Amniotic stem cell (primary cell): ENCODE measurements at places on chromosomes 4 and X.

- DNase-seq = no peak
Observed at GRCh38 chr4:153099391-153100140, 104.7 kb upstream of the TRIM2 start.

DNA sequence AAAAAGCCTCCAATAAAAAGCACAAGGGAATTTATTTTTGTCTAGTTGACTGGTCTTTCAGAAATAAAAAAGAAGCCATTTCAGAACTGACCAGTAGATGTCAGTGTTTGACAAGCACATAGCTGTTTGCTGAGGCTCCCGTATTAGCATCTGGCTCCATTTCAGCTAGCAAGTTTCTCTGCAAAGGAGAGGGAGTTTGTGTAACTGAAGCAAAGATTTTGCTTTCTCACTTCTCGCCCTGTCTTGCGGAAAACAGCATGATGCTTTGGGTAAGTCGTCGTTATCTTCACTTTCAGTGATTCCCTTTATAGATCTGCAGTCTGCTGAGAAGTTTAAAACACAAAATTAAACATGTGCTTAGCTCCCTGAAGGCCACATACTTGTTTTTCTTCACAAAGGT, 85.5 kb downstream of the CT47B1 start:
- peak; percentile 67 for DNase-seq

- DNase-seq = no peak
Observed at GRCh38 chr4:183146478-183146877, 47.4 kb downstream of the WWC2 start.

GRCh38 chr4:2297606-2298531, 36.0 kb upstream of the MXD4 start:
- DNase-seq = no peak

- no peak for DNase-seq
Observed at GRCh38 chr4:126182336-126182735, 867.6 kb downstream of the FAT4 start.

- no peak for DNase-seq
Observed at GRCh38 chr4:82930848-82931755, 30.6 kb downstream of the THAP9 start.

DNA sequence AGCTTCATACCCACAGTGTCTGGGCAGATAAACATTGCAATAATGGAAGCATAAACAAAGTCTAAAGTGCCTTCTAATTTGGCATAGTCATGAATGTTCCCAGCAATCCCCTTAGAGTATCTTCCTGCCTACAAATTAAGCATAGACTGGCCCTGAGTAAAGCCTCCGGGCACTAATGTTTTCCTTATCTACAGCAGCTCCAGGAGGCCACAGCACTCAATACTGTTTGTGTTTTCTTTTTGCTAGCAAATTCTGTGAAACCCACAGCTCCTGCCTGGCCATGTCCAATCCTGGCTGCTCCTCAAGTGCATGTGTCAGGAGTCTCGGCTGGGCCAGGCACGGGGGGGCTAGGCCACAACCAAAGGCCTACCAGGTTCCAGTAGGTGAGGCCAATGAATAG, 102.7 kb upstream of the TBC1D9 start:
- DNase-seq = no peak

- peak; percentile 56 for DNase-seq
Observed at GRCh38 chr4:170391066-170391740, 301.4 kb upstream of the AADAT start.

DNA sequence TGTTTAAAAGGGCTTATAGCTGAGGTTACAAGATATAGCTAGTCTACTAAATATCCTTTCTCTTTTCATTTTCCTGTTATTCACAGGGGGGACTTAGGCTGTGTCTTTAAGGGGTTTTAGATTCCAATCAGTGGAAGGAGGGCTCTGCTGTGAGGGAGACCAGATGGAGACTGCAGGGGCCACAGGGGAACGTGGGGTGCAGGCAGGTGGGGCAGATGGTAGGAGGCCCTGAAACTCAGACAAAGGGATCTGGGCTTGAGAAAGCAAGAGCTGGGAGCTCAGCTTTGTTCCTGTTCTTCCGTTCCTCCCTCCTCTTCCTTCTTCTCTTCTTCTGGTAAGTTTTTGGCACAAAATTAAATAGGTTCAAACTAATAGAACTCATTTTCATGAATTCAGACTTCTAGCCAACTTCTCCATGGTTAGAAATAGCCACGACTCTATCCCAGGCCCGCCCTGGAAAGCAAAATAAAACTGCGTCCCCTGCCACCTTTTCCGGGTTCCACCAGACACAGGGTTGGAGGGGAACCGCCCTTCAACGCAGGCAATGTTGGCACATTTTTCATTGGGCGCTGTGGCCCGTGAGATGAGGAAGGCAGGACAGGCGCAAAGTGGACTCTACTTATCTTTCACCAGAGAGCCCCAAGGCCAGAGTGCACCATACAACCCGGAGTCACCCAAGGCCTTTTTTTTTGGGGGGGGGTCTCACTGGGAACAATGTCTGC, 3.5 kb upstream of the TMSB4X start:
- no peak for DNase-seq

DNA sequence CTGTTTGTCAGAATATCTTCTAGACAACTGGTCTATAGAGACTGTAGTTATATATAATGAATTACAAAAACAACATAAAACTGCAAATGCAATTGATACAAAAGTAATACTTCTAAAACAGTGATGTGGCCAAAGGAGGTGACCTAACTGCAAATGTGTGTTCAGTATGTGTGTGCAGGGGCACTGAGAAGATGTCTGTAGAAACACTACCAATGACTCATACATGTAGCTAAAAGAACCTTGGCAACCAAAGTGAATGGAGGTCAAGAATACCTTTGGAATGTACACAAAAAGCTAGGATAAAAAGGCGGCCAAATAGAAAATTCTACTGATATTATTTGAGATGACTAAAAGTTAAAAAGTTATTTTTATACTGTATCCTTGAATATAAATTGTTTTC, 261.8 kb downstream of the CAMK2D start:
- no peak for DNase-seq

DNA sequence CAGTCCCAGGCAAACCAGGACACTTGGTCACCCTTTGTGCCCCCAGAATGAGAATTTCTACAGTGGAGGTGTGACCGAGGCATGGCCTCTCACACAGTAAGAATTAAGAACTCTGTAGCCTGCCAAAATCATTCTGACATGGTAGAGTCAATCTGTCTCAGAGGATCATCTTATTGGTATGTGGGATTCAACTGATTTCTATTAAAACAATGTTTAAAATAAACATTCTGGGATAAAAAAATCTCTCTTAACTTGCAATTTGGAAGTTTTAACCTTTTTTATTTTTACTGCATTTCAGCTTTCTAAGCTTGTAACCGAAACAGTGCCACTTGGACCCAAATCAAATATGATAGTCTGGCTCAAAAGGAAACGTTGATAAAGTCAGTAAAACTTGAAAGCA, 165.4 kb upstream of the LDB2 start:
- peak; percentile 26 for DNase-seq

GRCh38 chrX:78545233-78545632, 113.9 kb downstream of the RTL3 start:
- DNase-seq = no peak

DNA sequence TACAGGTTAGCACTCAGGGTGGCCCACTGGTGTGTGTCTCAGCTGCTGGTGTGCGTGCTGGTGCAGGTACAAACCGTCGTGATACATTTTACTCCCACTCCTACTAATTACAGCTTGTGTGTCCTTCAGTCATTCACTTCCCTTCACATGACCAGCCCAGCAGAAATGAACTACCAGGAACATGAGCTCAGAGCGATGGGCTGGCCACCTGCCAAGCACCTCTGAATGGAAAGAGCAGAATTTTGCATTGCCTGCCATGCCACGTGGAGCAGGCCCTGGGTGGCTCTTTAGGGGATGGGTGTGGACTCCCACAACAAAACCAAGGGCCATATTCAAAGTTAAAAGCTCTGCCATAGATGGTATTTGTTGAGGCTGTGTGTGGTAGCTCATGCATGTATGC, 58.9 kb upstream of the PGM2 start:
- no peak for DNase-seq

DNA sequence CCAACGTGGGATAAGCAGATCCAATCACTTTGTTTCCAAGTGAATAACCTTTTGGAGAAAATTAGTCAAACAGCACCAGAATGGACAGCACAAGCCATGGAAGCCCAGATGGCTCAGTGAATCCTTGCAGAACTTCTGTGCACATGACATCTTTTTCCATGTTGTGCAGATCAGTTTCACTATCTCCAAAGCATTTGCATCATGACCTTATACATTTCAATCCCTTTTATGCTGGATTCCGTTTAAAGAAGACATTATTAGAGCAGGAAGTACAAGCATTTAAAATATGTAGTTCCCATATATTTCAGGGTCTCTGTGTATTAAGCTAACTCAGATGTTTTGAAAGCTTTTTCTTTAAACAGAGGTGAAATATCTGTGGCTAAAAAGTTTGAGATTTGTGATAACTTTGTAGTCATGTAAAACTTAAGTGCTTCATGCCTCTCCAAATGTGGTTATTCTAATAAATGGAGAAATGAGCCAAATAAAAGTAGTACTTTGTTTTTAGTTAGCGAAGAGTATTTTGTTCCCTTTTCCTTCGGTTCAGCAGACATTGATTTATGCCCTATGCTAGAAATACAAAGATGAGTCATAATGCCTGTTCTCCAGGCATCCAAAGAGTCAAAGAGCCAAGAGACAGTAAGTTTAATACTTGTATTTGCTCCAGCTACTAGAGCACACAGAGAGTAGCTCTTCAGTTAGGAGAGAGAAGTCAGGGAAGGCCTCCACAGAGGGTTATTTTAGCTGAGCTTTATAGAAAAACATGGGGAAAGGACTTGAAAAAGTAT, 39.0 kb downstream of the PLAC8 start:
- DNase-seq = no peak

DNA sequence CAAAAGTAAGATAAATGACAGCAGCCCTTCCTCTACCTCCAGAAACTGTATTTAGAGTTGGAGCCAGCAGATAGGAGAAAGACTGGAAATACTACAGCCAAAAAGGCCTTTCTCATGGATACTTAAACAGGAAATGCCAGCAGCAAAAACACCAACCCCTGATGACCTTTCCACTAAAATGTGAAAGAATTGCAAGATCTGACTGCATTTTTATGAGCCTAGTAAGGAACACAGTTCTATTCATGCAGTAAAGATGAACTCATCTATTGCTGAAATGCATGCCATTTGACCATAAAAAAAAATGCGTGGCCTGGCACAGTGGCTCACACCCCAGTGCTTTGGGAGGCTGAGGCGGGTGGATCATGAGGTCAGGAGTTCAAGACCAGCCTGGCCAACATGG, 19.9 kb downstream of the ABCG2 start:
- DNase-seq = peak; percentile 40

DNA sequence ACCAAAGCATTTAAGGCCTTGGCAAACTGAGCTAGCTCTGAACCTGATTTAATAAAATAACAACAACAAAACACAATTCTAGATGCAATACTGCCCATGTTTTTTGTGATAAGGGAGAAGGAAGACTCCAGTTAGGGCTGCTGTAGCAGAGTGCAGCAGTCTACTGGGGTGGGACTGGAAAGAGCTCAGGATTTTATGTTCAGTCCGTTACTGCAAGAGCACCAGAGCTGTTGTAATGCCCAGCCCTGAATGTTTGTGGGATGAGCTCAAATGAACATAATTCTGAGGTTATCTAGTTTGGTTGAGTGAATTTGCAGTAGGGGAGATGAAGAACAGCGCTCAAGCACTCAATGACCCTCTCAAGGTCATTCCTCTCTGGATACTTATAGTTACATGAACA, 743.8 kb downstream of the FAT4 start:
- no peak for DNase-seq

DNA sequence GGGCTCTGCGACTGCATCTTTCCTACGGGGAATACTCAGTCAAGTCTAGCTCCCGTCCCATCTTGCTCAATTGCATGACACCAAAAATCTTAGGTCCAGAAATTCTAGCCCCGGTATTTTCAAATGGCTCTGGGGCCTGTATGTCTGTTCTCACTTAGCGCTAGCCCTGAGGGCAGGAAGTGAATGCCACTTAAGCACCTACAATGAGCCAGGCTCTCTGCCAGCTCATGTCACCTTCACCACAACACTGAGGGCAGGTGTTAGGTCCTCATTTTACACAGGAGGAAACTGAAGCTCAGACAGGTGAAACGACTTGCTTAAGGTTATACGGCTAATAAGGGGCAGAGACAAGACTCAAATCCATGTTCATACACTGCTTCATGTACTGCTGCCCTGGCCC, 282.8 kb downstream of the PPP1R2C start:
- DNase-seq = no peak

DNA sequence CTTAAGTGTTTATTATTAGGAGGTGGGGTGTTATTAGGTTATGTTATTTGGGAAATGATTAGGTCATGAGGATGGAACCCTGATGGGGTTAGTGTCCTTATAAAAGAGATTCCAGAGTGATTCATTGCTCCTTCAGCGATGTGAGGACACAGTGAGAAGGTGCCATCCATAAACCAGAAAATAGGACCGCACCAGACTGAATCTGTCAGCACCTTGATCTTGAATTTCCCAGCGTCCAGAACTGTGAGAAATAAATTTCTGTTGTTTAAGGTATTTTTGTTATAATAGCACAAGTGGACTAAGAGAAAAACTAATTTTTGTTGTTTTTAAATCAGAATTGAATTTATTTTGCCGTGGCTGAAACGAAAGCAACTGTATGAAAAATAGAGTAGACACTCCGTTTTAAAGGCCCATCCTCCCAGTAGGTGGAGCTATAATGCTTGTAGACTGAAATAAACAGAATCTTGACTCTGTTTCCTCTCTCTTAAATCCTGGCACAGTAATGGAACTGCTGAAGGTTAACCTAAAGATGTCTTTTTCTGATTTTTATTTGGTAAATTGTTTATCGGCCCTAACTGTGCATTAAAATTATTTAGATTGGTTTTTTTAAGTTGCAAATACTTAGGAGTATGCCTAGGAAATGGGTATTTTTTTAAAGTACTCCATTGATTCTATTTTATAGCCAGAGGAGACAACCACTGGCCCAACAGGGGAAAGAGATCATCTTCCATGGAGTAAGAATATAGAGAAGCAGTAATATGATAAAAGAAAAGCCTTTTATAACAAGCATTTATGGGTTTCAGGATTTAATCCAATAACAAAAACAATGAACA, 133.2 kb upstream of the ADAMTS3 start:
- DNase-seq = peak; percentile 64

DNA sequence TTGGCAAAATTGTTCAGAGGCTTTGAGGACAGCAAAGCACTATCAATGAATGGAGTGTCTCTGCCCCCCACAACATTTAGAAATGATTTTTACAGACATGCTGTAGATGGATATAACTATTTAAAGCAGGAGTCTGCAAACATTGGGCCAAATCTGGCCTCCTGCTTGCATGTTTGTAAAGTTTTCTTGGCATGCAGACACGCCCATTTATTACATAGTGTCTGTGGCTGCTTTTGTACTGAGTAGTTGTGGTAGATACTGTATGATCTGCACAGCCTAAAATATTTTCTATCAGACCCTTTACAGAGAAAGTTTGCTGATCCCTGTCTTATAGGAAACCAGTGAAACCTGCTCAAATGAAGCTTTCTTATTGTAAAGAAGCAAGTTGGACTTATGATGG, 45.5 kb upstream of the PHEX start:
- no peak for DNase-seq

DNA sequence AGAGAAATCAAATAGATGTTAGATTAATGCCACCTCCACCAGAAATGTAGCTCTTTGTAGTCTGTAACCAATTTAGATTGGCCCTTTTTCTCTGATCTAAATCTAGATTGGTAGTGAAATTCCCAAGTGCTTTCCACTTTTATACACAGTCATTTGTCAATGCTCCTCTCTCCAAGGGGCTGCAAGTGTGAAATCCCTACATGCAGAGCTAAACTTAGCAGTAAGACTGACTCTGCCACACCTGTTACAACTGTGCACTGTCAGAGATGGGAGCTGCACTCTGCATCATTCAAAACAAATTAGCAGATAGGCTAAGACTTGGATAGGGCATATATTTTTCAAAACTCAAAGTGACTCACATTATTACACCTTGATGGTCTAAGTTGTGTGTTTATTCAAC, 9.1 kb downstream of the SERTM2 start:
- no peak for DNase-seq
